ENCODE measurements at places on chromosomes 5 and 9.

DNA sequence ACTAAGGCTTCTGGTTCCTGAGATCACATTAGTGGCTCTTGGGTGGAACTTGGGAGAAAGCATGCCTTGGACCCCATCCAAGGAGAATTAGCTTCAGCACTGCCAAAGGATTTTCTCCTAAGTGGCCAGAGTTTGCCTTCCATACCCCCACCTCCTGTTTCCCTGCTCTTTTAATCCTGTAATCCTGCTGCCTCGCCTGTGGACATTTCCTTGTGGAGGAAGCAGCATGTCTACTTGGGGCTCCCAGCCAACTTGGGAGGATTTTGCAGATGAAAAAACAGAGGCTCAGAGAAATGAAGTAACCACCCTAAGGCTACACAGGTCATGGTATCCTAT is 1.6 kb downstream of the ARSI start:
- DNase-seq, result no peak

DNA sequence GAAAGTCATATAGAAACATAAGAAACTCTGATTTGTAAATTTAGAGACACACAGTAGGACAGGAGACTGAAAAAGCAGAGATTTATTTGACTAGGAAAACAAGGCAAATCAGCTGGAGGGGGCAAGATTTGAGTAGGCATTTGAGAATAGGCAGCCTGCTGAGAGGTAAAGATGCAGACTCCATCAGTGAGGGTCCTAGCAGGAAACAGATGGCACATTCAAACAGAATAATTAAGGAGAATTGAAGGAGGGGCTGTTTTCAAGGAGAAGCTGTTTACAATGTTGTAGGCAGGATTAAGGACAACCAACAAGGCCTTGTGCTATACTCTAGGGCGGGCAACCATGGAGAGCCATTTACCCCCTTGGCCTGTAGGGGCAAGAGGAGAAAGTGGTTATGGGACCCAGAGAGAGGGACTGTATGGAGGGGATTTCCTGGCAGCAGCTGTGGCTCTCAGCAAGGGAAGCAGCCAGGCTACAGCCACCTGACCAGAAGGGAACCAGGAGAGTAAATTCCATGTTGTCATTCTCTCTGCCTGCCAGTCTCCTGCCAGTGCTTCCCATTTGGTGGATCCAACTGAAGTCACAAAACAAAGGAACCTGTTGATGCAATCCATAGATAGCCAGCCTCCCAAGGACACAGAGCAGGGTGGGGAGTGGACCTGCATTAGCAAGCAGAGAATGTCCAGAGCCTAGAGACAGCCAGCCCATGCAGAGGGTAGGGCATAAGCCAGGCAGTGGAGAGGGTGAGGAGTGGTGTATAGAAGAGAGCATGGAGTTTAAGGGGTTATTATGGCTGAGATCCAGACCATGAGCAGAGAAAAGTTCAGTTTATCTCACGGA is 38.2 kb downstream of the PAPPA start:
- DNase-seq, result no peak

DNA sequence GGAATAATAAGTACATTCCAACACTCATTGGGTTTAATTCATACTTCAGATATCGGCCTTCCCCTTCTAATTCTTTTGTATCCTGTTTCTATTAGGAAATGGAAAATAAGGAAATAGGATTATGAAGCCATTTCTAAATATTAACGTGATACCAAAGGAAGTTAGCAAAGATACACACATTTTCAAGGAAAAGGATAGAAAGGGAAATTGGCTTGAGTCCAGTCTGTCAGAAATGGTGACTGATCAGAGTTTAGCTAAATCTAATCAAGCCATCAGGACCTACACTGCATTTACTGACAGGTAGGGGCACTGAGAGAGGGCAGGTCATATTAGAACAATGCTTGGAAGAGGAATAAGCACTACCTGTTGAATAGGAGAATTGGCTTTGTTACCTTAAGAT is 3.1 kb downstream of the TRPM3 start:
- no peak for DNase-seq

GRCh38 chr5:125883223-125883622 is 540.0 kb upstream of the GRAMD2B start:
- DNase-seq, result no peak

DNA sequence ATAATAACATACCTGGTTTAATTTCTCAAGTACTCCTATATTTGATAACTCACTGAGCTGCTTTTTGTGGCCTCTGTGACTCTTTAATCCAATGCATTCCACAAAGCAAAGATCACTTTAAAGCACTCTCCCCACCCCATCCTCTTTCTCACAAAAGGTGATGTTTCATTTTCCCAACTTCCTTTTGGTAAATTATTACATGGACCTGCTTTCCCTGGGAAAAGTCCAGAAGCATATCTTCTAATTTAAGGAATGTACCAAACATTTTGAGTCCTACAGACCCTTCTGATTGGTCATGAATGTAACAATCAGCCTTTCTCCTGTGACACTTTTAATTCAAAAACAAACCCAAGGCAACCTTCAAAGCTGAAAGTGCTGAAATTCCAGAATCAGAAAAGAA is 71.1 kb downstream of the MLLT3 start:
- DNase-seq, result no peak

- DNase-seq, result no peak
These were observed 24.1 kb downstream of the ACTL7B start for GRCh38 chr9:108831496-108832178.

- DNase-seq, result no peak
These were observed 35.9 kb downstream of the EFCAB9 start for GRCh38 chr5:172229904-172230303.

DNA sequence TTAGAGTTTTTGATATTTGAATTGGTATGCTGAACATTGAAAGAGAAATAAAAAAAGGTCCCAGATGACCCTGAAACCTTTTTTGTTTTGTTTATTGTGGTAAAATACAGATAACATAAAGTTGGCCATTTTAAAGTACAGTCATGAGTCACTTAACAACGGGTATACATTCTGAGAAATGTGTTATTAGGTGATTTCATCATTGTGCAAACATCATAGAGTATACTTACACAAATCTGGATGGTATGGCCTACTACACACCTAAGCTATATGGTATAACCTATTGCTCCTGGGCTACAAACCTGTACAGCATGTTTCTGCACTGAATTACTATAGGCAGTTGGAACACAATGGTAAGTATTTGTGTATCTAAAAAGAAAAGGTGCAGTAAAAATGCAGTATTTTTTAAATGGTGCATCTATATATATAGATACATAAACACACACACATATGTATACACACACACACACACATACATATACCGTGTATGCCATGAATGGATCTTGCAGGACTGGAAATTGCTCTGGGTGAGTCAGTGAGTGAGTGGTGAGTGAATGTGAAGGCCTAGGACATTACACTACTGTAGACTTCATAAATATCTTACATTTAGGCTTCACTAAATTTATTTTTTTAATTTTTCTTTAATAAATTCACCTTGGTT is 31.0 kb downstream of the TTC1 start:
- no peak for DNase-seq

- DNase-seq, result no peak
These were observed 22.6 kb upstream of the TGFBI start for GRCh38 chr5:136006164-136006563.

- DNase-seq, result no peak
These were observed 5.5 kb downstream of the FOXI1 start for GRCh38 chr5:170111088-170111785.

DNA sequence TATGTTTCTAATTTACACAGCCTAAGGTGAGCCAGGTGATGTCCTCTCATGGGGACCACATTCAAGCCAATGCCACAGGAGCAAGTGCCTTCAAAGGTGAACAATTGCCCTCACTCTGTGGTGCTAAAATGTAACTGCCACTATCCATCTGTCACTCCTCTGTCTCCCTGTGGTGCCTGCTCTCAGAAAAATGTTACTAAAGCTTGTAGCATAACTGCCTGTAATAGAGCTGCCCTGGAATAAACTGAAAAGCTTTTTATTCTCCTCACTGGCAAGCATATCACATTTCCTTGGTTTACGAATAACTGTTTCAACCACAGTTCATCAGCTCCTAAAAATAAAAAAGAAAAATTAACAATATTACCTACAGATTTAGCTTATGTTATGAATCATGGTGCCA is 142.4 kb downstream of the ST8SIA4 start:
- no peak for DNase-seq

- DNase-seq, result no peak
These were observed 33.9 kb upstream of the AOPEP start for GRCh38 chr9:94692601-94693000.

DNA sequence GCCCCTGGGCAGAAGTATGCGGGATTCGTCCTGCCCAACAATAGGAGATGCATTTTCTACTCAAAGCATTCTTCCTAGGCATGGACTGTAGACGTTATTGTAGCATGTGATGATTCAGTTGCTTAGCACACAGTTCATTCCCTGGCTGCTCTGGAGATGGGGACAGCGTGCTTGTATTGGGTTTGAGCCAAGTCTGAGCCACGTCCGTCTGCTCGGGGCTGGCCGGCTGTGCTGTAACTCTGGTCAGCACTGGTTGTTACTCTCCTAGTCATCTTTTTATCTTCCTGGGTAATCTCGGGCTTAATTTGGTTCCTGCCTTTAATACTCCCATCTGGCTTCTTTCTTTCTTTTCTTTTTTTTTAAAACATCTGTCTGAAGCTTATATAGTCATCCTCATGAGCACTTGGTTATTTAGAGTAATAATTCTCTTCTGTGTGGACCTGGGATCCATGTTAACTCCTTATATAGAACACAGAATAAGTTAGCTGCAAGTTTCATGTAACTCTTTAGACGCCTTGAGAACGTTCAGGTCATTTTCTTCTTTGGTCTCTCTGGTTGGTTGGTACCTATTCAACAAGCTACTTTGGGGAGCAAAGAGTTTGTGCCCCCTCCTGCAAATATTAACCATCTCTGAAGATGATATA is 118.8 kb upstream of the RPS23 start:
- DNase-seq, result no peak

- no peak for DNase-seq
These were observed 2.8 kb upstream of the WWC1 start for GRCh38 chr5:168288349-168289245.

DNA sequence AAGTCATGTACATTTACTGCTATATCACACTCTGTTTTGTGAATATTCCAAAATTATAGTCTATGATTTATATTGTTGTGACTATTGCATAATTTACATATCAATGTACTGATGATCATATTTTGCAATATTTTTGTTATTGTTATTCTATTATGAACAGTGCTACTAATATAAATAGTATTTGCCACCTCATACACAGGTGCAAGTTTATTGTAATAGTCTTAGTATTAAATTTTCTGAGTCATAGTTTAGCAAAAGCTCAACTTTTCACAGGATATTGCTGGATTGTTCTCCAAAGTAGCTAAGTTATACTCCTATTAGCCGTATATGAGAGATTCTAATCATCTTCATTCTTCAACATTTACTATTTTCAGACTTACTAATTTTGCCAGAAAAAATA is 124.7 kb downstream of the TMC1 start:
- DNase-seq, result no peak

GRCh38 chr9:124686918-124687317 is 84.2 kb downstream of the NR6A1 start:
- DNase-seq, result no peak

- no peak for DNase-seq
These were observed 52.9 kb upstream of the ZNF366 start for GRCh38 chr5:72559866-72560766.

GRCh38 chr5:126444137-126444536 is 20.9 kb downstream of the GRAMD2B start:
- DNase-seq, result no peak

DNA sequence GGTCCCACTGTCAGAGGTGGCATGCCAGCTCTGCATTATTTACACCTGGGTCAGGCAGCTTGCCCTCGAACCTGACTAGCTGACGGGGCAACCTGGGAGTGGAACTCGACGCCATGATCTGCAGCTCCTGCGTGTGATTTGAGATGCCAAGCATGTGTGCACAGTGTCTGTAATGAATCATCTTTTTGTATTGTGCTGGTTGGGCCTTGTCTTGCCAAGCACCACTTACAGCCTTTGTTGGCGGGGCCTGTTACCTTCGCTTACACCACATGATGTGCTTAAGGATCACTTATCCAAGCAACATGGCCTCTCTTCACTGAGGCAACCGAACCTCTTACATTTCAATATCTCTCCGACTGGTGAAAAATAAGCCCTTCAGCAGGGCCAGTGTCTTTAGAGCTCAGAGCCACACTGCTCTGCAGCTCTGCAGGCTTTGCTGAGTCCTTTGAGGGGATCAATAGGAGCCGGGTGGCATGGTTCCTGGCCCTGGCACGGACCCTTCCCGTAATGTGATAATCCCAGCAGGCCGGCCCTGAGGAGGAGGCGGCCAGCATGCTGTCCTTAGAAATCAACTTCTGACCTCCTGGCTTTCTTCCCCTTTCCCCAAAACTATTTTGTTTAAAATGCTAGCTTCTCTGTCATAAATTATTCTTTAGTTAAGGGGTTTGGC is 297.7 kb upstream of the CD180 start:
- no peak for DNase-seq

- no peak for DNase-seq
These were observed 47.1 kb upstream of the FYB1 start for GRCh38 chr5:39266442-39266841.

DNA sequence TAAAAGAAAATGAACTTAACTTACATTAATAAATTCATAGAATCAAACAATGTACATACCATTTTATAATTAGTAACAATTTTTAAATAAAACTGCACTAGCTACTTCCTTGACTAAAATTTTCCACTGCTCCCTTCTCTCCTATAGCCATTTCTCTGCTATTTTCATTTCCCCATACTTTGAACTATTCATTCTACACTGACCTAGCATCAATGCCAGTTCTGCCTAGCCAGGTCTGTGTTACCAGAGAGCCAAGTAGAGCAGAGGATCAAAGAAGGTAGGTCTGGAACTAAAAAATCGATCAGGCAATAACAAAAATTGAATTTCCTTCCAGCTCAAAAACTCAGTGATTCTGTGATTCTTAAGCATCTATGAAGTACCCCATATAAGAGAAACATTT is 84.5 kb downstream of the ERMP1 start:
- DNase-seq, result no peak

GRCh38 chr5:116600876-116601275 is 26.3 kb upstream of the SEMA6A start:
- no peak for DNase-seq

- no peak for DNase-seq
These were observed 1.1 kb upstream of the STK10 start for GRCh38 chr5:172188893-172189692.

GRCh38 chr5:148993283-148993936 is 69.5 kb downstream of the SH3TC2 start:
- DNase-seq, result no peak

DNA sequence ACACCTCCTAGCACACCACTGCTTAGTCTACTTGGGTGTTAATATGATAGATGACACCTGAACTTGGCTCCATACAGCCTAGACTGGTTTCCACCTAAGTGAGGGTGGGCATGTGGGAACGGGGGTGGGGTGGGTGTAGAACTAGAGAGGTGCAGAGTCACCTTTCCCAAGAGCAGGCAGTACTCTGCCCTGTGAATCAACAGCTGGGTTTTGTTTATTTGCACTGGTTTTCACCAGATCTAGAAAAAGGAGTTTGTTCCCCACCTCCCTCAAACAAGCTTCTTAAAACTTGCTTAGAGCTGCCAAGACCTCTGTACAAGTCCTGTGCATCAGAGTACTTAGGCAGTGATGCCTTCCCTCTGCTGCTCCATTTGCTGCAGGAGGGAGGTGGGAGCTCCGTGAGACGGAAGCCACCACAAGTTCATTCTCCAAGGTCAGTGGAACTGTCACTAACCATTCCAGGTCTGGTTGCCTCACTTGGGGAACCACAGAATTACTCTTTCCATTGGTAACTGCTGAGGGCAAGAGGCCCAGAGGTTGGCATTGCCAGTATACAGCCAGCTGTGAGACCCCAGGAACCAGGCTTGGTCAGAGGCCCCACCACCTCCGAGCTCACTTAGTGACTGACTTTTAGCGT is 163.5 kb downstream of the NR3C1 start:
- DNase-seq, result no peak
